ENCODE measurements at places on chromosomes 1 and 21.
A peak's percentile ranks its signal among the peaks of the same experiment; 100 is the strongest.

DNA sequence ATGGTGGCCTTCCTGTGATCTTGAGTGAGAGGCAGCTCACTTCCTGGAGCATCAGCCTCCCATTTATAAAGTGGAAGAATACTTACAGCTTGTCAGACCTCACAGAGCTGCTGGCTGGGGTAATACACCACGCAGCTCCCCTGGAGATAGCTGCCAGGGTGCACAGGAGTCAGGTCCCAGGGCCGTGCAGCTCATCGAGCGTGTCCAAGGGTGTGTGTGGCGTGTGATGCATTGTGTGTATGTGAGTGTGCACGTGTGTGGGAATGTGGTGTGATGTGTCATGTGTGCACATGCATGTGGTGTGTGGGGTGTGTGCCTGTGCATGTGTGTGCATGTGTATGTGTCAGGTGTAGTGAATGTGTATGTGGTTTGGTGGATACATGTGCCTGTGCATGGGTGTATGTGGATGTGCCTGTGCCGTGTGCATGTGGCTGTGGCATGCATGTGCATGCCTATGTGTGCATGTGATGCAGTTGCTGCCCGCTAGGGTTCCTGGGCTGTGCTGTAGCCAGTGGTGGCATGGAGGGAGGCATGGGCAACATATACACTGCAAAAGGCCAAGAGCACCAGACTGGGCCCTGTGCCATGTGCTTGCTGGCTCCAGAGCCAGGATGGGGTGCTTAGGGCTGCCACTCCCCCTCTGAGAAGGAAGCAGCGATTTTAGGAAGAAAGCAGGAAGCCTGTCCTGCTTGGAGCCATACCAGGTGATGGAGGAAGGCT lies 24.6 kb downstream of the WNT3A start:
- DNase-seq, result no peak

DNA sequence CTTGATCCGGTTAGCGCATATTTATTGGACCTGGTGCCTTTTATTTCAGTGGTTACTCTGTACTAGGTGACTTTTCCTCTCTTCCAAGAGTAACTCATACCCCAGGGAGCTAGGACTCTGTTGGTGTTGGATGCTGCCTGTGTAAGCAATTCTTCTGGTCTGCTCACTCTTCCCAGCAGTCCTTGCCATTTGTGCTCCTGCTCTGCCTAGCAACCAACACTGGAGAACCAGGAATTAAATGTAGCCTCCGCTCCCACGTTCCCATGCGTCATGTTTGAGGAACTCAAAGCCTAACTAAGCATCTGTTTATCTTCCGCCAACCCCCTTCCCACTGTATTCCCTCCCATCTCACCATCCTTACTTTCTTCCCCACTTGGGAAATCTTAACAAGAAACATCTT lies 65.7 kb upstream of the RAVER2 start:
- no peak for DNase-seq

DNA sequence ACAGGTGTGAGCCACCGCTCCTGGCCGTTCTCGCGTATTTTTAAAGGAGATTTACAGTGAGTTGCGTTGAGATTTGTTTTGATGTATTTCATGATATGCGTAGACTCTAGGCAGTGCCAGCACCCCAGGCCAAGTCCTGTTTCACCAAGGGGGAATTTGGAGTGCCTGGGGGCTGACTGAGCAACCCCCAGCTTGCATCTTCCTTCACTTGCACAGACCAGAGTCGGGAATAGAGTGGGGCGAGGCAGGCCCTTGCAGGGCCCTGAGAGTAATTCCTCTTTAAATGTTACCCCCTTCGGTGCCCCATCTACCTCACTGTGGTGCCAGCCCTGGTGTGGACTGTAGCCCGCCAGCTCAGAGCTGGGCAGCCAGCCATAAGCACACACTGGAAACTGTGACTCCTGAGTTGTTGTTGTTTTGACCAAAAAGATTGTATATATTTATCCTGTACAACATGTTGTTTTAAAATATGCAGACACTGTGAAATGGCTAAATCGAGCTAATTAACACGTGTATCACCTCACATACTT lies 269.5 kb downstream of the NPHP4 start:
- no peak for DNase-seq

GRCh38 chr1:201023517-201023902 lies at the start of gene KIF21B:
TSS of gene KIF21B (minus strand) at chr1:201023714. CDS start at chr1:201023383, 331 bp downstream.
- DNase-seq, result peak; percentile 94

- DNase-seq, result no peak
Measured at GRCh38 chr1:30081379-30082102, 641.8 kb downstream of the MATN1 start.

DNA sequence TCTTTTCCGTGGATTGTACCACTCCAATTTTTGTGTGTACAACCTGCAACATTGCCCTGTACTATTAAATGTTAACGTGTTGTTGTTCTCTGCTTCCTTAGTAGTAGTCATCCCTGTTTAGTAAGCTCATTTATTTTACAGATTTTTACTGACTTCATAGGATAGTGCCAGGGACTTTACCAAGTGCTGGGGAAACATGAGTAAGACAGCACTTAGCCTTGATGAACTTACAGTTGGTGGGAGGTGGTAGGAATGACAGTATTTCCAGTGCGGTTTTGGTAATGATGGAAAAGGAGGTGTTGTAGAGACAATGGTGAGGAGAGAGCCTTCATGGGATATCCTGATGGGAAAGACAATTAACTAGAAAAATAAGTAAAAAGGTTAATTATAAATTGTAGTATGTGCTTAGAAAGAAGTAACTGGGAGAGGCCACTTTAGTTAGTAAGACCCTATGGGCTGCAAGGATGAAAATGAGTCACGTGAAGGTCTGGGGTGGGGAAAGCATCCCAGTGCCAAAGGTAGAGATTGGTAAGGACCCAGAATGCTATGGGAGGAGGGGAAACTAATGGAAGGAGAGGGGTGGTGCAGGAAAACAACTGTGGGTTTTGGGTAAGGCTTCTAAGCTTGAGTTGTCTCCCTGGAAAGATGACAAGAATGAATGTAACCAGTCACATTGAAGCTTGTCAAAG lies 1.7 kb downstream of the RLF start:
- no peak for DNase-seq

- no peak for DNase-seq
Measured at GRCh38 chr1:43610339-43610738, 39.6 kb upstream of the KDM4A start.

GRCh38 chr1:178284058-178284457 lies 190.2 kb downstream of the RASAL2 start:
- DNase-seq, result no peak

- DNase-seq, result no peak
Measured at GRCh38 chr1:32184650-32185049, 5.2 kb downstream of the TXLNA start.

- DNase-seq, result no peak
Measured at GRCh38 chr1:70083519-70083918, 121.9 kb downstream of the LRRC40 start.

DNA sequence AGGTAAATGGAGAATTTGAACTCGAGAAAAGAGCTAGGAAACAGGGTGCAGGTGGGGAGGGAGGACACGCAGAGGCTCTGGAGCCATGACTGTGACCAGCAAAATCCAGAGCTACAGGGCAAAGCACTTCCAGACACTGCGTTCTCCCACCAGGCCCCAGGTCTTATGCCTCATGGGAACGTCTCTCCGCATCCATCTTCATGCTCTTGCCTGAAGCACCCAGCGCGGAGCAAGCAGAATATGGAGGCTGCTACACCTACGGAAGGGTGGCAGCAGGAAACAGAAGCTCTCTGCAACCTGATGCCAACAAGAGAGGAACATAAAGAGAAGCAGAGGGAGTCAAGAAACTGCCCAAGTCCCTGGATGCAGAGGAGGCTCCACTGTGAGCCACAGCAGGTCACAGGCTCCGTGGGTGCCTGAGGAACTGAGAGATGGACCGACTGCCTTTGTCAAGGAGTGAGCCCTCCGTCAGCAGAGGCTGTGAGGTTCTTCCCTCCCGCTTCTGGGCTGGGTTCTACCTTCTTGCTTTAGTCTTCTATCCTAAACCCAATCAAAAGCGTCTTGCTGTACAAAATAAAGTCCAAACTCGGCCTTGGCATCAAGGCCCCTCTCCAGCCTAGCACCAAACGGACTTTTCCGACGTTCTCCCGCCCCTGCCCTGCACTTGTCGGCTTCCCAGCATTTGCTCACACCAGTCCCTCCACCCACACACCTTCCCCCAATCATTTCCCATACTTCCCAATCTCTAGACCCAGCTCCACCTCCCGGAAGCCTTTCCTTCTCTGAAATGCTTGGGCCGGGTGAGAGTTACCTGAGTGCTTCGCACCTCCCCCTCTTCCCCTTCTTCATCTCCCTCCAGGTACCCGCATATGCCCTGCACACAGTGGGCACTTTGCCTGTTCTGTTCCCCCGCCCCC lies 930 bp downstream of the DHCR24 start:
- no peak for DNase-seq

DNA sequence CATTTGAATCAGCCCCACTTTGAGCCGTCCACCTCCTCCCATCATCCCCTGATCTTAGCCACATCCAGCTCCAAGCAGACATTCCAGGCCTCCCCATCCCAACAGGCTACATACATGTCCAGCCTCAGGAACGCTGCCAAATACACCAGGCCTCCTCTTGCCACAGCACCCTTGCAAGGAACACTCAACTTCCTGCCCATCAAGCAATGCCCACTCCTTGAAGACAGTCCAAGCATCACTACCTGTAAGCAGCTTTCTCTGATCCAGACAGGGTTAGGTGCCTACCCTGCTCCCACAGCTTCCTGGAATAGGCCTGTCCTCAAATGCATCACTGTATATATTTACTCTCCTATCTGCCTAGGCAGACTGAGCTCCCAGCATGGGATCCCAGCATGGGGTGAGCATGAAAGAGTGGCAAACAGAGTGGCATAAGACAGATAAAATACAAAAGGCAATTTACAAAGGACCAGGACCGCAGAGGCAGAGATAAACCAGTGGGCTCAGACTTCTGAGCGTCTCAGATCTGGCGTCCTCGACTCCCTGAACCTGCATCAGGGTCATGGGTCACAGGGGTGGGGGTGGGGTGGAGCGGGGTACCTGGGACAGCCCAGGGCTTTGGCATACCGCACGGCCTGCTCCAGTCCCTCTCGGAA lies 816 bp downstream of the HYI start:
- no peak for DNase-seq

- no peak for DNase-seq
Measured at GRCh38 chr1:184390889-184391288, 4.1 kb downstream of the C1orf21 start.

- no peak for DNase-seq
Measured at GRCh38 chr1:114048232-114048631, 69.0 kb downstream of the OLFML3 start.

GRCh38 chr1:159067699-159068621 lies 8.6 kb downstream of the AIM2 start:
- DNase-seq, result no peak

GRCh38 chr21:38986406-38986805 lies 180.7 kb downstream of the ETS2 start:
- DNase-seq, result no peak

DNA sequence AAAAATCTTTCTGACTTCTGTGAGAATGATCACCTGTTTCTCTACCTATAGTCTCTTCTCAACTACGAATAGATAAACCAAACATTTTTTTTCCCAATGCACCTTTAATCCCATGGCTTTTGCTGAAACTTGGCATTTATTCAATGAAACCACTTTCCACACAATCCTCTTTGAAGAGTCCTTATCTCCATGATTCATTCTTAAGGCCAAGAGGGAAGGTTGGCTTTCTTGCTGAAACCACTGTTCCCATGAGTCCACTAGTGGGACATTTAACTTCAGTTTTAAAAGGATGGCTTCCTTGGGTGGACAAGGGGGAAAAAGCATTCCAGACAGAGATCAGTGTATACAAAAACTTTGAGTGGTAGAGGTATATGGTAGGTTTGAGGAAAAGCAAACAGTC lies 73.6 kb downstream of the CRB1 start:
- DNase-seq, result no peak

GRCh38 chr1:243390162-243390791 lies 134.4 kb downstream of the SDCCAG8 start:
- peak; percentile 22 for DNase-seq

GRCh38 chr1:234782105-234782751 lies 172.2 kb upstream of the IRF2BP2 start:
- DNase-seq, result no peak

DNA sequence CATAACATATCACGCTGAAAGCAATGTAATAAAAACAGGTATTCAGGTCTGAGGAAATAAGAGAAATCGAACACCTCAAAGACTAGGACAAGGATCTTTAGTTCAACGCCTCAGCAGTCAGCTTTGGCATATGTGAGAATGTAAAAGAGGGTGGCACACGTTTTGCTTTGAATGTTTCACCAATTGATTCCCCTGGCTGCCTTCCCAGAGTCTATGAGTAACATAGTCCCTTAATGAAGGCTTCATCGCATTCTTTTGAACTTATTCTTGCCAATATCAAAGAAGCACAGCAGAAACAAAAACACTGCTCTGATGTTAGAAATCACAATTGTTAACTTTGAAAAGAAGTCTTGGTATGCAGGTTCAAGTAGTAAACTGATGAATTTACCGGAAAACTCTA lies 764.8 kb downstream of the ADGRL2 start:
- DNase-seq, result no peak

DNA sequence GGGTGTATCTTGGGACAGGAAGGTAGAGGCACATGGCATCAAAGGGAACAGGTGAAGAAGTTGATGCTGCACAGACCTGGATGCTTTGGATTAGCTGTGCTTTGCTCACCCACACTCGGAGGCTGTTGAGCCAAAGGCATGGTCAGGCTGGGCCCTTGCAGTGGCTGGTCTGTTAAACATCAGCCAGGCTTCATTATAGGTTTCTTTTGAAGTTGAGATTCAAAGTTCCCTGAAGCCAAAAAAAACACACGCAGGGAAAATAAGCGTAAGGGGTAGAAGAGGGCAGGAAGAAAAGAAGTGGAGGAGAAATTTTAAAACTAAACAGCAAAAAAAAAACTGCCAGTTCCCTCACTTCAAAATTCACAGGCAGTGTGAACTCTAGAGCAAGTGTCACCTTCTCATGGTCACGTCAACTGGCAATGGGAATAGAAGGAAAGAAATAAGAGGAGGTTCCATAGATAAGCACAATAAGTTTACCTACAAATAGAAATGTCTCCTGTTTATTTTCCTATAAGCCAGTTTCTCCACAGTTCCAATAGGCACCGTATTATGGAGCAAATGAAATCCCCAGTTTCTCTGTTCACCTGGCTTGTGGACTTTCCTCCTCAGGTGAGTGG lies 139.5 kb downstream of the PAPPA2 start:
- DNase-seq, result no peak

- no peak for DNase-seq
Measured at GRCh38 chr21:35850542-35851103, 209.7 kb downstream of the SETD4 start.

GRCh38 chr1:152167835-152168534 lies 9.0 kb upstream of the RPTN start:
- DNase-seq, result no peak

GRCh38 chr1:247822060-247822459 lies 1.9 kb downstream of the OR14A16 start:
- DNase-seq, result no peak

DNA sequence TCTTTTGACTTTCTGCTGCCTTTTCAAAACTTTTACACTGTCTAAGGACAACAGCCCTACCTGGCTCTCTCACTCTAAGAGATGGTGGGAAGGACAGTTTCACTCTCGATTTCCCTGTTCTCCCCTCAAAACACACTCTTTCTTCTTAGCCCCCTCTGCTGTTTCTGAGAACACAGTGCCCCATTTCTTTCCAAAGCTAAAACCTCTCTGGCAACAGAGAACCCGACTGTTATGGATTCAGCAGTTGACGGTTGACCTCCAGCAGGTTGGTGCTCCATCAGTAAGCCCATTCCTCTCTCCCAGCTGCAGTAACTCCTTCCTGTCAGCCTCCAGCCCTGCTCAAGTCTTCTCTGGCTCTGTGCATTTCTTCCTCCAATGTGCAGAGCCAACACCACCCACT lies 88.2 kb upstream of the ABCD3 start:
- DNase-seq, result no peak

Data from activated CD4-positive, alpha-beta memory T cell treated with anti-CD3 and anti-CD28 coated beads, Interleukin-2, amount 10 ng/mL, durations not matched to agents 7 days and 5 days (primary cell).